ENCODE measurements at places on chromosomes 7 and 10.

DNA sequence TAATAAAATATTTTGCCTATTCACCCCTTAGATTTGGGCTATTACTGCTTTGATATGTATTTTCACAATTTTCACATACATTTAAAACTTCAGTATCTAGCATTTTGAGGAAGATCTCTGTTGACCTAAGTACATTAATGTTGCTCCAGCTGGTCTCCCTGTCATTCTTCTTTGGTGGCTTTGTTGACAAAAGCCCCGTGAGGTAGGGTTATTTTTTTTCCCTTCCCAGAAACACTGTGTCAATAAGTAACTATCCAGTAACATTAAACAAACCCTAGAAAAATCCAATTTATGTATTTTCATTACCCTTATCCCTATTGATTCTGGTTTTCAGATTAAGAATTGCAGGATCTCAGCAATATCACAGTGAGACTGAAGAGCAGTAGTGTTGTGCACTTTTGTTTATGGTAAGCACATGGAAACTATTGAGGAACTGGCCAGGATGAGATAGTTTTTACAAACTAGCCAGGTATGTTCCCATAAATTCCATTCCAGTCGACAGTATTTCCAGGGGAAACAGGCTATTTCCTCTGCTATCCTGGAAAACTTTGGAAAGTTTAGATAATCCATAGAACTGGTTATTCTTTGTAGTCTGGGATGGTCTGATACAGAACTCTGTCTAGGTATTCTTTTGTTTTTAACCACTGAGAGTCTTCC lies 198.2 kb downstream of the PON1 start:
- no peak for DNase-seq

GRCh38 chr10:129055225-129055624 lies 411.8 kb upstream of the MGMT start:
- DNase-seq = no peak

- DNase-seq = no peak
Observed at GRCh38 chr7:100053215-100053614, 3.6 kb downstream of the ZSCAN21 start.

DNA sequence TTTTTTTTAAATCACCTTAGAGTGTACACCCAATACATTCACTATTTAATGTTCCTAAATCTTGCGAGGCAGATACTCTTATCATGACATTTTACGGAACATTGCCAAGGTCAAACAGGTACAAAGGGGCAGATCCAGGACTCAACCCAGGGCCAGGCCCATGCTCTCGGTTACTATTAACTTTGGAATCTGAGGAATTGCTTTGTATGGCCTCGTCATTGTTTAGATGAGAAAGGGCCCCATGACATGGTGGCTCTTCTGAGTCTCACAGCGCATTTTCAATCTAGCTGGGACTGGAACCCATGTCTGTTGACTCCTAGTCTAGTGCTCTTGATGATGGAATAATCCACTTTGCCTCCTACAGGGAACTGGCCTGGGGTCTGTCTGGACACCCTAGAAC lies 59.1 kb downstream of the GATA3 start:
- no peak for DNase-seq

GRCh38 chr7:50422858-50423257 lies 27.3 kb downstream of the FIGNL1 start:
- DNase-seq = no peak

GRCh38 chr10:70757856-70758255 lies 27.3 kb downstream of the TBATA start:
- DNase-seq = no peak

- no peak for DNase-seq
Observed at GRCh38 chr7:94182066-94182465, 177.9 kb upstream of the BET1 start.

DNA sequence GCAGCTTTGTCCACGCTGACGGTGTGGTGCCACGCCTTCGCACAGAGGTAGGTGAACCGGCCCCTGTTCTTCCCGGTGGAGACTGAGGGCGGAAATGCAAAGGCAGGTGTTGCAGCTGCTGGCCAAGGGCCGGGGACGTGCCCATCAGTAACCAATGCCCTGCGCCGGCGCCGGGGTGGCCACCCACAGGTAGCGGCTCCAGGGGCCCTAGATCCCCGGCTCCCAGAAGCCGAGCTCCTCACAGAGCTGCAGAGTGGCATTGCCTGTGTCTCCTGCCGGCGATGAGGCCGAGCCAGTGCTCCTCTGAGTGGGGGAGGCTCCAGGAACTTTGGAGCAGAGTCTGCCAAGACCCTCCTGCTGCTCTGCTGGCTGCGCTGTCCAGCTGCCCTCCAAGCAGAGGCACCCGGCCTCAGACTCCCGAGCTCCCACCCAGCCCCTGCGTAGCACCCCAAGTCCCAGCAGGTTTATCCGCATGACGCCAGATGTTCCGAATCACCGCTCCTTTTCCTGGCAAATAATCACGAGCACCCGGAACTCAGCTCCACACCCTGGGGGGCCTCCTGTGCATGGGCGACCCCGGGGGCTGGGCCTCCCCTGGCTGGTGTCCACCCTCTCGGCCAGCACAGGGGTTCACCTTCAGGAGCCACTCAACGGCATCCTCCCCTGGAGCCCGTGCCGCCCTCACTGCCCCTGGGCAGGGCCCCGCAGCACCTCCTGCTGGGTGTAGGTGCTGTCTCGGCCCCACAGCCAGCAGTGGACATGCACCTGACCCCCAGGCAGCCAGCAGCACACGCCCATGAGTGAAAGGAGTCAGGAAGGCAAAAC lies 22.1 kb downstream of the CFAP46 start:
- DNase-seq = no peak

GRCh38 chr10:71564194-71564820 lies 155.3 kb downstream of the C10orf105 start:
- no peak for DNase-seq

DNA sequence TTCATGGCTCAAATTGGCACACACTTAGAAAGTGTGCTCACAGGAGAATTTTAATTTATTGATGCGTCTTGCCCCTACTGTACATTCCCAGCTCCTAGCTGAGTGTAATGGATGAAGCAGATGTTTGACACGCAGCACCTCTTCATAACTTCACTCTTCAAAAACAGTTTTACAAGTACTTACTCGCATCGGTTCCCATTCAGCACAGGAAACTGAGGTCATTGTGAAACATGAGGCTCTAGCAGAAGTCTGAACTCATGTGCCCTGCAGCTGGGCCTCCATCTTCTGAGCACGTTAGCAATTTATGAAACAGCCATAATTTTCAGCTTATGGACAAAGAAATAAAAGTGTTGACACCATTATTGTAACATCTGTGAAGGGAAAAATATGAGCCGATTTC lies 558.9 kb upstream of the MGMT start:
- no peak for DNase-seq

GRCh38 chr10:32959006-32959920 lies 1.2 kb upstream of the ITGB1 start:
- no peak for DNase-seq
